ENCODE measurements at places on chromosomes 3 and 15.

GRCh38 chr3:160331127-160331937 is 67.7 kb downstream of the IFT80 start:
- no peak overlapping the region for H3K4me3 ChIP-seq
- DNase-seq = peak; percentile 84
- H3K36me3 ChIP-seq = no peaks in the 10 kb centered on the region
- peak overlapping the region; percentile 39 for H3K27ac ChIP-seq
- no peaks in the 10 kb centered on the region for H3K27me3 ChIP-seq

DNA sequence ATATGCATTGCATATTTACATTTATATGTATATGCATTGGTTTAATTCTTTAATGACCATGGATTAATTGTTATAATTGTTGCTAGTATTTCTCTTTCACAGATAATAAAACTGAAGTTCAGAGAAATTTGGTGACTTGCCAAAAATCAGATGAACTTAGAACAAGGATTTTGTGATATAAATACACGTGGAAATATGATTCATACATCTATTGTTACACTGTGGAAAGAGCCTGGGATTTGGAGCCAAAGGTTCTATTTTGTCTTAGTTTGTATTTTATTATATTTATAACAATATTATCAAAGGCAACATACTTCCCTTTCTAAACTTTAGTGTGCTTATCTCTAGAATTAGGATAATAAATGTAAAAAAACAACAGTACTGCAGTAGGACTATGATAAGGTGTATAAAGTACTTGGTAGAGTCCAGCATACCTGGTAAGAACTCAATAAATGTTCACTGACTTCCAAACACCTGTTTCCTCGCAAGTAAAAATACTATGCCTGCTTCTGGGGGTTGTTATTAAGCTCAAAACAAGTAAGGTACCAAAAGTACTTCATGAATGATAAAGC is 342.9 kb downstream of the THSD4 start:
- H3K4me3 ChIP-seq = no peak overlapping the region
- H3K27ac ChIP-seq = no peak overlapping the region
- no peaks in the 10 kb centered on the region for H3K36me3 ChIP-seq
- H3K4me1 ChIP-seq = no peaks in the 10 kb centered on the region
- no peaks in the 10 kb centered on the region for H3K27me3 ChIP-seq
- no peak for DNase-seq

- DNase-seq = no peak
- H3K36me3 ChIP-seq = peaks cover 8% of the 10 kb centered on the region
- no peak overlapping the region for H3K4me3 ChIP-seq
- no peaks in the 10 kb centered on the region for H3K27me3 ChIP-seq
- peaks cover 9% of the 10 kb centered on the region for H3K4me1 ChIP-seq
These were observed 17.9 kb downstream of the KBTBD13 start for GRCh38 chr15:65094294-65094995.

GRCh38 chr3:18739099-18739433 is 313.9 kb upstream of the SATB1 start:
- no peaks in the 10 kb centered on the region for H3K27me3 ChIP-seq
- no peak for DNase-seq
- no peaks in the 10 kb centered on the region for H3K36me3 ChIP-seq
- H3K4me3 ChIP-seq = no peak overlapping the region
- no peak overlapping the region for H3K27ac ChIP-seq

DNA sequence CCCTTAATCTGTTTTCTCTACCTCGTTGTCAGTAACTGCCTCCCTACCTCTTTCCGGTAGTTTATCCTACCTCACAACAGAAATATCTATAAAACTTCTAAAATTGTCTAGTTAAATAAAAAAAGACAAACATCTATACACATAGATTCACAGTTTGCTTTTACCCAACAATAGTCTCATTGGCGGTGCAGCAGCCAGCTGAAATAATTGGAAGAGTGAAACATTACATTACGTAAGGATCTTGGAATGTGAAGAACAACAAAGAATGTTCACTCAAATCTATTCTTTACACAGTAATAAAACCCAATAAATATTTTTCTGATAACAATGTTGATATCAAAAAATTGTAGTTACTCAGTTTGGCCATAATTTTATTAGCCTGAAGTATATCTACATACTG is 115.5 kb upstream of the ARPP21 start:
- no peaks in the 10 kb centered on the region for H3K36me3 ChIP-seq
- peak; percentile 48 for DNase-seq
- no peaks in the 10 kb centered on the region for H3K4me1 ChIP-seq
- peak overlapping the region; percentile 45 for H3K27ac ChIP-seq
- no peaks in the 10 kb centered on the region for H3K27me3 ChIP-seq

GRCh38 chr3:44077267-44077666 is 164.4 kb upstream of the TOPAZ1 start:
- no peak overlapping the region for H3K4me3 ChIP-seq
- DNase-seq = no peak
- no peaks in the 10 kb centered on the region for H3K4me1 ChIP-seq
- H3K27ac ChIP-seq = no peak overlapping the region

DNA sequence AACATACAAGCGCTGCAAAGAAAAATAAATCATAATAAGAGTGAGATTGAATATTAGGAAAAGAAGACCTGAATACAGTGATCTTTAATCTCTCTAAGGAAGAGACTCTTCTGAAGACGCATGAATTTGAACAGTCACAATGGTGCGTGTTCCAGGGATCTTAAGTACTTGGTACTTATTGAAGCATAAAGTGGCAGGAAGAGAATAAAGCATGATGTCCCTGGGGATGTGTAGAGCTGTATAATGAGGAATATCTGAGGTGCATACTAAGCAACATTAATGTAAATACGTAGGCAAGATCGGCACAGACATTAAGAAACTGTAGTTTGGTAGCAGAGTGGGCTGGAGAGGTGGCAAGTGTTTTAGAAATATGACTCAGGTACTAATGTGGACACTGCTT is 246.2 kb upstream of the MCTP2 start:
- H3K27me3 ChIP-seq = peaks cover 4% of the 10 kb centered on the region
- no peaks in the 10 kb centered on the region for H3K36me3 ChIP-seq

- no peak overlapping the region for H3K27ac ChIP-seq
- H3K36me3 ChIP-seq = peaks cover 38% of the 10 kb centered on the region
- no peak overlapping the region for H3K4me3 ChIP-seq
- H3K4me1 ChIP-seq = no peaks in the 10 kb centered on the region
- no peaks in the 10 kb centered on the region for H3K27me3 ChIP-seq
- peak; percentile 9 for DNase-seq
These were observed 32.0 kb downstream of the RNF168 start for GRCh38 chr3:196471551-196471950.

All from astrocyte (in vitro differentiated cells and primary cell).